ENCODE measurements at places on chromosomes 4 and X.

GRCh38 chr4:901192-901910, 30.8 kb downstream of the GAK start:
- DNase-seq: no peak

- no peak for DNase-seq
Observed at GRCh38 chr4:93671093-93671492, 157.5 kb upstream of the ATOH1 start.

GRCh38 chrX:7261672-7262332, 113.8 kb upstream of the PUDP start:
- DNase-seq: no peak

- DNase-seq: no peak
Observed at GRCh38 chr4:102439812-102440211, 61.3 kb upstream of the NFKB1 start.

DNA sequence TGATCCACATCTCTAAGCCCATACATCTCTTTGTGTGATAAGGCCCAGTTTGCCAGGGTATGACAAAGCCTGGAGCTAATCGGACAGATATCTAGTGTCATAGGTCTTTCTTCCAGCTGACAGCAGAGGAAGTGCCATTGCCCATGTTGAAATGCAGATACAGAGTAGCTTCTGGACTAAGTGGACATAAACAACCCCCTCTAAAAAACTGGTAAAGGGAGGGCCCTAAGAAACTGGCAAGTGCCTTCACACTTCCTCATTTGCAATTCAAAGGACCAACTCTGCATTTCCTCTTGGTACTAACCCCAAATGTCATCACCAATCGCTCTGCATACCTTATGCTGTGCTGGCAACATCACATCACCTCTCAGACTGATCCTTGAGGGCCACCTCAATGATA, 20.8 kb downstream of the ARHGEF6 start:
- no peak for DNase-seq

DNA sequence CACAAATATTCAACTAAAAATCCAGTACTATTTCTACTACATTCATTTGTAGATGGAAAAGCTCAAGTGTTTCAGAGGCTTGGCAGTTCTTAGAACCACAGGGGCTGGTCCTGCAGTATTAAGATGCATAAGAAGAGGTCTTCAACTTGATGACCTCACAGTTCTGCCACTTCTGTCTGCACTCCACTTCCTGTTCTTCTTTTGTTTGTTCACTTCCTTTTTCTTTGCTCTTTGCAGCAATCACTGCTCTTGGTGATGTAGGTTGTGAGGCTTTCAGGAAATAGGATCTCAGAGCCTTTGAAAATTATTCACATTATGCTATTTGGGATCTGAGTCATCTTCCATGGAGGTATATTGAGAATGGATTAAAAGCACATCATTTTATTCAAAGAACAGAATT, 602.0 kb upstream of the CPEB2 start:
- DNase-seq: no peak

- no peak for DNase-seq
Observed at GRCh38 chrX:120297923-120298322, 13.3 kb downstream of the TMEM255A start.

DNA sequence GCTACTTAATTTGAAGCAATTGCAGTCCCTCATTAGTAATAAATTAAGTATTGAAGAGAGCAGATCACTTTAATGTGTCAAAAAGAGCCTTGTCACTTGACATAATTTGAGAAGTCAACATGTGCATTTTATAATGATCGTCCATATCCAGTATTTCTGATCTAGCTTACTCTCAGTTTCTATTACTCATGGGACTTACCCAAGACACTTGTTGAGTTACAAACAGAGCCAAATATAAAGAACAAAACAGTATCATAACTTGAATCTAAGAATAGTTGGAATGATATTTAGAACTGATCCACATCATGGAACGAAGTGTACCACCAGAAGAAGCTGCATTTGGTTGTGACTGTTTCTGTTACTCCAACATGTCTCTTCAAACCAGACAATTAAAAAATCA, 54.7 kb downstream of the SLITRK4 start:
- no peak for DNase-seq

DNA sequence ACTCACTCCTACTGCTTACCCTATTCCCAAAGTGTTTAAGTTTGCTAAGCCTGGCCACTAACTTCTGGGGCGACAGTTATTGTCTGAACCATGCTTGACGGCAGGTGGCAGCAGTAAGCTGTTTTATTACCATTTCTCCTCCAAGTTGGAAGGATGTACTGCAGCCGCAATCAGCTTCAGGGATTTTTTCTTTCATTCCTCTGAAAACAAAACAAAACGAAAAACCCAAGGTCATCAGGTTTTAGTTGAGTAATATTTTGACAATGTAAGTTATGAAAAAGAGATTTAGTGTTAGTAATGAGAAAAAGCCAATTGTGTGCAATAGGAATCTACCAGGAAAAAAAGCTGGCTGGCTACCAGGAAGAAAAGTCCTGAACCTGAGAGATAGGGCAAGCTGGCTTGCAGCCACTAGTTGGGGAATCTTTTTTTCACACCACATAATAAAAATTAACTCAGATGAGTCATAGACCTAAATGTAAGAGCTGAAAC, 13.2 kb upstream of the RAB9B start:
- DNase-seq: peak; percentile 19

GRCh38 chr4:28565396-28565795, 1704.8 kb downstream of the STIM2 start:
- no peak for DNase-seq

Measured in NCI-H526 (cell line).